ENCODE measurements at places on chromosomes 1 and 21. TPM values are rescaled to one million over a fixed set of nuclear protein-coding genes. Genes with fewer than 3 reads are reported as not detected.

- DNase-seq, result no peak
- H3K4me3 ChIP-seq, result no peak overlapping the region
- no peaks in the 10 kb centered on the region for H3K36me3 ChIP-seq
- H3K27ac ChIP-seq, result no peak overlapping the region
- no peaks in the 10 kb centered on the region for H3K27me3 ChIP-seq
Measured at GRCh38 chr1:215405211-215405610, 161.9 kb upstream of the KCTD3 start.

DNA sequence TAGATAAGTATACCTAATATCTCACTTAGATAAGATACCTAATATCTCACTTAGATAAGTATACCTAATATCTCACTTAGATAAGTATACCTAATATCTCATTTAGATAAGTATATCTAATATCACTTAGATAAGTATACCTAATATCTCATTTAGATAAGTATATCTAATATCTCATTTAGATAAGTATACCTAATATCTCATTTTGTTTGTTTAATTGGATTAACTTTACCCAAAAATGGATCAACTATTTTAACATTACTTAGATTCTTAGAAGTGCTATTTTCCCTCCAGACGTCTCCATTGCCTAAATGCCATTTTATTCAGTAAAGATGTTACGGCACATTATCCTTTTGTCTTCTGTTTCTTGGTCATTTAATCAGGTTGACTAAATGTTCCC is 346.4 kb downstream of the CHRM3 start:
- no peak overlapping the region for H3K27ac ChIP-seq
- no peaks in the 10 kb centered on the region for H3K27me3 ChIP-seq
- no peak overlapping the region for H3K4me3 ChIP-seq
- no peaks in the 10 kb centered on the region for H3K36me3 ChIP-seq
- H3K4me1 ChIP-seq, result peaks cover 8% of the 10 kb centered on the region
- no peak for DNase-seq

Gene AMY1C
- total RNA-seq, result not detected

- no peak overlapping the region for H3K4me3 ChIP-seq
- H3K27me3 ChIP-seq, result no peaks in the 10 kb centered on the region
- peaks cover 11% of the 10 kb centered on the region for H3K4me1 ChIP-seq
- H3K27ac ChIP-seq, result no peak overlapping the region
Measured at GRCh38 chr1:197942042-197942441, 24.9 kb downstream of the LHX9 start.

Gene PGBD2
- 4.4 TPM for total RNA-seq

Gene SYCP1
- not detected for total RNA-seq

GRCh38 chr21:46018615-46019014 is 37.0 kb downstream of the COL6A1 start:
- no peak overlapping the region for H3K4me3 ChIP-seq
- H3K27ac ChIP-seq, result no peak overlapping the region
- no peak for DNase-seq
- H3K27me3 ChIP-seq, result peaks cover 7% of the 10 kb centered on the region
- peaks cover 3% of the 10 kb centered on the region for H3K4me1 ChIP-seq

DNA sequence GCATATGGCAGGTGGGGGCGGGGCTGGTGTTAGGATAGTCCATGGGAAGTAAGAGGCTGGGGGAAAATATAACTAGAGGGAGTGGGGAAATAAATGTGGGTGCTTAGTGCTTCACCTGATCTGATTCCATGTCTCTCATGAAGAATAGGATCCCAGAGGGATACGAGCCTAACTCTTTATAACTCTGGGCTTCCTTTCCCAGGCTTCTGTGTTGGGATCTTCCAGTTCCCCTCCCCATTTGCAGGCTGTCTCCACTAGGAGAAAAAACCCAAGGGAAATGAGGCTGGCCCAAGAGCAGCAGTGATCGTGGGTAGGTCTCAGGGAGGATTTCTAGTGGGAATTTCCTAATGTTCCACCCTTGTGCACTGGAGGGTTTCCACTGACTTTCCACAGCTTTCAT is 1.6 kb downstream of the KCNJ9 start:
- no peaks in the 10 kb centered on the region for H3K36me3 ChIP-seq
- peaks cover 8% of the 10 kb centered on the region for H3K4me1 ChIP-seq
- no peak for DNase-seq
- H3K27me3 ChIP-seq, result peaks cover 41% of the 10 kb centered on the region
- H3K4me3 ChIP-seq, result no peak overlapping the region
- no peak overlapping the region for H3K27ac ChIP-seq

DNA sequence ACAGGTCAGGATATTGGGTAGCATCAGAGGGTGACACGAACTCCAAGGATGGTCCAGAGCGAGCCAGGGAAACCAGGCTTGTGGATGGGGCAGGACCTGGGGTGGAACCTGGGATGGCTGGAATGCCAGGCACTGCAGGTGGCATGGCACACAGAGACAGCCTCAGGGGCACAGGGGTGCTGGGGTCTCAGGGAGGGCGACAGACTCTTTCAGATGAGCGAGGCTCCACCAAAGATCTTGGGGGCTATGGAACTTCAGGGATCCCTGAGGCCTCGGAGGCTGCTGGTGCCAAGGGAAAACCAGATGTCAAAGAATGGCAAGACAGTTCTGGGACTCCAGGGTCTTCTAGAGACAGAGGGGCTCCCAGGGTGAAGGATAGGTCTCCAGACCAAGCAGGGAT is 21.4 kb downstream of the IGFN1 start:
- no peak for DNase-seq
- no peak overlapping the region for H3K4me3 ChIP-seq
- H3K27ac ChIP-seq, result no peak overlapping the region

DNA sequence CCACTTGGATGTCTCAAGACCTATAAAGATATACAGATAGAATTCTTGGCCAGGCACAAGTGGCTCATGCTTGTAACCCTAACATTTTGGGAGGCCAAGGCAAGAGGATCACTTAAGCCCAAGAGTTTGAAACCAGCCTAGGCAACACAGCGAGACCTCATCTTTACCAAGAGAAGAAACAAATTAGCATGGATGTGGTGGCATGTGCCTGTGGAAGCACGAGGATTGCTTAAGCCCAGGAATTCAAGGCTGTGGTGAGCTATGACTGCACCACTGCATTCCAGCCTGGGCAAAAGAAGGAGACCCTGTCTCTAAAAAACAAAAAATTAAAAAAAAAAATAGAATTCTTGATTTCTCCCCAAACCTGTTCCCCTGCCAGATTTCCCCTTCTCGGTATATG is 8.3 kb downstream of the ASAP3 start:
- DNase-seq, result no peak
- peaks cover 3% of the 10 kb centered on the region for H3K27me3 ChIP-seq
- peaks cover 48% of the 10 kb centered on the region for H3K4me1 ChIP-seq
- no peaks in the 10 kb centered on the region for H3K36me3 ChIP-seq

DNA sequence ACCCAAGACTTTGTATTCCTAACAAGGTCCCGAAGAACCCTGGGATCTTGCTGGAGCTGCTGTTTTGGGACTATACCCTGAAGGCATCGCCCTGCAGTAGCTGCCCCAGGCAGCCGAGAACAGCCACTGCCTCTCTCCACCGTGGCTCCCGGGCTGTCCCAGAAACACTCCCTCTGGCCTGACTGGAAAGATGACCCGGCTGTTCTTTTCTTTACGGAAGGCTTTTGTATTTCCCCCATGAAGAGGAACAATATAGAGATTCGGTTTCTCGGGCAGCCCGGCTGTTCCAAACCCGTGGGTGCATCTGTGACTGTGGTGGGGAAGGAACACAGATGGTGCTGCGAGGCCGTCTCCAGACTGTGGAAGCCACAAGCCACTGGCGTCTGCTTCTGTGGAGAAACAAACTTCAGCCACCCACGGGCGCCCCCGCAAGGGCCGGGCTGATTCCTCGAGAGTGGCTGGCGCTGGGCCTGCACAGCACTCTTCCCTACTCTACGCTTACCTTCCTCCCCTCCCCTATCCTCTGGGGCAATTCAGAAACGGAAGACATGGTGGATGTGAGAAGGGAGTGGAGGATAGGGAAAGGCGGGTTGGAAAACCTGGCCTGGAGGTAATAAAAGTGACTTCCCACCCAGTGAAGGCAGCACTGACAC is 33.7 kb upstream of the VASH2 start:
- 0 out of 2 replicates have a peak, but pooled peaks cover 5% of the 10 kb centered on the region for H3K4me1 ChIP-seq
- peaks cover 36% of the 10 kb centered on the region for H3K27me3 ChIP-seq
- no peak for DNase-seq
- no peak overlapping the region for H3K27ac ChIP-seq
- H3K36me3 ChIP-seq, result no peaks in the 10 kb centered on the region
- no peak overlapping the region for H3K4me3 ChIP-seq

Measured in HFFc6 (cell line).